Mesothelial cell of epicardium (in vitro differentiated cells): ENCODE measurements at places on chromosomes 6 and 20.

GRCh38 chr6:124961777-124962638, at the start of gene RNF217:
Gene RNF217 (plus strand): TSS chr6:124962437. CDS start chr6:124962545, 108 bp downstream.
- no peaks in the 10 kb centered on the region for H3K27me3 ChIP-seq
- peaks cover 2% of the 10 kb centered on the region for H3K36me3 ChIP-seq
- DNase-seq: peak; percentile 32

DNA sequence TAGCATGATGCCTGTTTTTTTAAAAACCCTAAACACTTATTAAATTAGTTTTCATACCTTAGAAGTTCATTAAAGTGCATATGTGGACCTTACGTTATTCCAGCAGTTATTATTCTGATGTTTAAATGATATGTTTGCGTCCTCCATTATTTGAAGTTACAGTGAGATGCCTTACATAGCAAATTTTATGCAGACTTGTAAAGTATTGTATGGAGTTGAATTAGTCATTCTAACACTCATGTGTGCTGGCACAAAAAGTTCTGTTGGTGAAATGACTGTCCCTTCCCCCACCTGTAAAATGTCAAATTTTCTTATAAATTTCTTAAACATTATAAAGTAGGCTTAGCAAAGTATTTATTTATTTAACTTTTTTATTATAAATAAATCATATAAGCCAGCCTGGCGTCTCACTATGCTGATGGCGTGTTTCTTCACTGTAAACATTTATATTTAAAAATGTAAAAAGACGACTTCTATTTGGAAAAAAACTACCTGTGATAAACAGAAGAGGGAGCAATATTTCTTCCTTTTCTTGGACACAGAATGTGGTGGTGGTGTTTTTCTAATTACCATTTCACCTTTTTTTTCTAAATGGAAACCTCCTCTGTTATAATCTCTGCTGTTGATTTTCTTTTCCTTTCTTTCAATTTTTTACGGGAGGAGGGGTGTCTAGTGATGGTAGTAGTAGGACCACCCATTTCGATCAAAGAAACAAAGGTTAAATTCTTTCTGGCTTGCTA, 155.4 kb downstream of the RFPL4B start:
- no peak for DNase-seq
- peaks cover 10% of the 10 kb centered on the region for H3K4me1 ChIP-seq
- H3K27me3 ChIP-seq: no peaks in the 10 kb centered on the region
- H3K4me3 ChIP-seq: no peak overlapping the region

DNA sequence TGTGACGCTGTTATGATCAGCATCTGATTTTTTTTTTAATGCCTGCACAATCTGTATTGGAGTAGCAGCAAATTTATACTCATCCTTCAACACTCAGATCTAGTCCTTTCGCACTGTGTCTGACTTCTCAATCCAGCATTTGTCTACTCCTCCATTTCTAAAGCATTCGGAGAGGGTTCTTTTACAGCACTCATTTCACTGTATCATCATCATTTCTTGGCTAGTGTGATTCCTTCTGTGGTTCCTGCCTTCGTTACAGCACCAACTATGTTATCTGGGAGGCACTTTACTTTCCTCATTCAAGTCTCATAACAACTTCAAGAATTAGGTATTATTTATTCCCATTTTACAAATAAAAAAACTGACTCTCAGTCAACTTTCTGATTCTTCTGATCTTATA, 18.0 kb downstream of the NUDT3 start:
- no peak overlapping the region for H3K27ac ChIP-seq
- H3K4me3 ChIP-seq: no peak overlapping the region
- H3K4me1 ChIP-seq: peaks cover 2% of the 10 kb centered on the region
- H3K36me3 ChIP-seq: peaks cover 5% of the 10 kb centered on the region
- H3K27me3 ChIP-seq: no peaks in the 10 kb centered on the region

- H3K4me1 ChIP-seq: peaks cover 8% of the 10 kb centered on the region
- peaks cover 28% of the 10 kb centered on the region for H3K36me3 ChIP-seq
- no peaks in the 10 kb centered on the region for H3K27me3 ChIP-seq
- no peak overlapping the region for H3K4me3 ChIP-seq
Observed at GRCh38 chr6:136568129-136568528, 17.9 kb upstream of the MAP7 start.

GRCh38 chr6:88008411-88008810, 39.2 kb upstream of the SPACA1 start:
- DNase-seq: no peak
- peaks cover 3% of the 10 kb centered on the region for H3K27me3 ChIP-seq
- no peaks in the 10 kb centered on the region for H3K36me3 ChIP-seq
- no peak overlapping the region for H3K4me3 ChIP-seq
- peaks cover 25% of the 10 kb centered on the region for H3K4me1 ChIP-seq
- H3K27ac ChIP-seq: no peak overlapping the region

DNA sequence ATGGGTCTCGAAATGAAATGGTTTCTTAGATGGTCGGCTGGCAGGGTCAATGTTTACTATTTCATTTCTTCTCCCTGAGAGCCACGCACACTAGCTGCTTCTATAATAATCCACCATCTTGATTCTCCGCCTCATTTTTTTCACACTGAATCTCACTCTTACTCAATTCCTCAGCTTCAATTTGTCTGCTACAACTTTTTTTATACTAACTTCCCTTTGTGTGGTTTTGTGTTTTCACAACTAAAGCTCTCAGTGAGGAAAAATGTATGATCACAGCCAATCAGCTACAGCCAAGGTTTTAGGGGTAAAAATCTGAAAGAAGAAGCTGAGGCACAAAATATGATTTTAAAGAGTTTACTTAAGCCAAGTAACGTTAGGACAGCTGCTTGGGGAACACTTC, 1309.4 kb downstream of the EPHA7 start:
- H3K36me3 ChIP-seq: peaks cover 3% of the 10 kb centered on the region
- peak overlapping the region; percentile 70 for H3K27ac ChIP-seq
- H3K27me3 ChIP-seq: no peaks in the 10 kb centered on the region
- DNase-seq: no peak

DNA sequence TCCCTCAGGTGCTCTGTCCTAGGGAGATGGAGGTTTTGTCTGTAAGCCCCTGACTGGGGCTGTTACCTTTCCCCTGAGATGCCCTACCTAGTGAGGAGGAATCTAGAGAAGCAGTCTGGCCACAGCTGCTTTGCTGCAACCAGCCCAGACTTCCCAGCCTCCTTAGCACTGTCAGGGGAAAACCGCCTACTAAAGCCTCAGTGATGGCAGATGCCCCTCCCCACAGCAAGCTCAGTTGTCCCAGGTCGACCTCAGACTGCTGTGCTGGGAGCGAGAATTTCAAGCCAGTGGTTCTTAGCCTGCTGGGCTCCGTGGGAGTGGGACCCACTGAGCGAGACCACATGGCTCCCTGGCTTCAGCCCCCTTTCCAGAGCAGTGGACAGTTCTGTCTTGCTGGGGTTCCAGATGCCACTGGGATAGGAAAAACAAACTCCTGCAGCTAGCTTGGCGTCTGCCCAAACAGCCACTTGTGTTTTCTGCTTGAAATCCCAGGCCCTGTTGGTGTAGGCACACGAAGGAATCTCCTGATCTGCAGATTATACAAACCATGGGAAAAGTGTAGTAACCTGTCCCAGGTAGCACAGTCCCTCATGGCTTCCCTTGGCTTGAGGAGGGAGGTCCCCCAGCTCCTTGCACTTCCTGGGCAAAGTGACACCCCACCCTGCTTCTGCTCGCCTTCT, 146.4 kb upstream of the PROKR2 start:
- no peaks in the 10 kb centered on the region for H3K4me1 ChIP-seq
- H3K27me3 ChIP-seq: peaks cover 43% of the 10 kb centered on the region
- no peak overlapping the region for H3K4me3 ChIP-seq
- no peak overlapping the region for H3K27ac ChIP-seq
- DNase-seq: no peak
- no peaks in the 10 kb centered on the region for H3K36me3 ChIP-seq

GRCh38 chr6:42101186-42101657, 41.2 kb downstream of the C6orf132 start:
- H3K36me3 ChIP-seq: peaks cover 24% of the 10 kb centered on the region
- H3K27me3 ChIP-seq: no peaks in the 10 kb centered on the region
- no peak overlapping the region for H3K27ac ChIP-seq
- H3K4me1 ChIP-seq: peaks cover 27% of the 10 kb centered on the region
- H3K4me3 ChIP-seq: no peak overlapping the region

DNA sequence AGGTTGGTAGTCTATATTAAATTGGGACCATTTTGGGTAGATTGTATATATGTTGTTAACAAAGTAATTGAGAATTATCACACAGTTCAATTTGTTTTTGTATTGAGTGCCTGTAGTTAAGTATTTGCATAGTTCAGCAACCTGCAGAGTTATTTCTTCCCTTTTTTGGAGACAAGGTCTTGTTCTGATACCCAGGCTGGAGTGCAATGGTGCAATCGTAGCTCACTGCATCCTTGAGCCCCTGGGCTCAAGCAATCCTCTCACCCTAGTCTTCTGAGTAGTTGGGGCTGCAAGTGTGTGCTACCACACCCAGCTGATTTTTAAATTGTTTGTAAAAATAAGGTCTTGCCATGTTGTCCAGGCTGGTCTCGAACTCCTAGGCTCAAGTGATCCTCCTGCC, 250.5 kb downstream of the UTRN start:
- H3K4me3 ChIP-seq: no peak overlapping the region
- no peaks in the 10 kb centered on the region for H3K27me3 ChIP-seq
- peaks cover 19% of the 10 kb centered on the region for H3K36me3 ChIP-seq
- DNase-seq: no peak
- H3K4me1 ChIP-seq: no peaks in the 10 kb centered on the region
